ENCODE measurements at places on chromosomes 1 and 21.
A peak's percentile ranks its signal among the peaks of the same experiment; 100 is the strongest.

GRCh38 chr21:36048357-36048756, 12.0 kb downstream of the SETD4 start:
- DNase-seq, result no peak

GRCh38 chr1:110879758-110880606, 7.0 kb downstream of the CD53 start:
- no peak for DNase-seq

- no peak for DNase-seq
Measured at GRCh38 chr1:8211251-8211882, 106.5 kb upstream of the SLC45A1 start.

DNA sequence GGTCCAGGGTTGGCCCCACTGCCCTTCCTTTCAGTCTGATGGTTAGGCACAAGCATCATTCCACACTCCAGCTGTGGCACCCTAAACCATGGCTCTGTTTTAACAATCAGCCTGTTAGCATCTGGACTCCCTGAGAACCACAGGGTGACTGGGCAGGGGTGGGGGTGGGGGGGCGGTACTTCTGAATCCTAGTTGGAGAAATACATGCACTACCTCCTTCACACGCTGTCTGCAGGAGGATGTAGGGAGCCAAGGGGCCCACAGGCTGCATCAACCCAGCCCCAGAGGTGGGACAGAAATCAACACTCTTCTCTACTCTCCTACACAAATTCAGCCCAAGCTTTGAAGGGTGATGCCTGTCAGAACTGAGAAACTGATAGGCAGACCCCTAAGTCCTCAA, 23.8 kb downstream of the DDX20 start:
- DNase-seq, result no peak

GRCh38 chr1:168466092-168466713, 77.6 kb downstream of the XCL2 start:
- no peak for DNase-seq

GRCh38 chr1:175499595-175500382, 243.6 kb downstream of the TNR start:
- DNase-seq, result no peak

DNA sequence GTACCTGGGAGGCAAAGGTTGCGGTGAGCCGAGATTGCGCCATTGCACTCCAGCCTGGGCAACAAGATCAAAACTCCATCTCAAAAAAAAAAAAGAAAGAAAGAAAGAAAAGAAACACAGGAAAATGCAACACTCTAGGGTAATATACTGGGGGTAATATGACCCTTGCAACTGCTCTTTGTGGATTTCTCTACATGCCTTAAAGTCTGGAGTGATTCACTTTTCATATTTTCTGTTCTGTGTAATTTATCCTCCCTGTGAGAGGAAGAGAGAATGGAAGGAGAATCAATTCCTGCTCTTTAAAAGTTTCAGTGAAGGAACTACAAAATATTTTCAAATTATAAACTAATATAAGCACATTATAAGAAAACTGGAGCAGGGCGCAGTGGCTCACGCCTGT, 22.7 kb downstream of the RIT1 start:
- DNase-seq, result no peak

DNA sequence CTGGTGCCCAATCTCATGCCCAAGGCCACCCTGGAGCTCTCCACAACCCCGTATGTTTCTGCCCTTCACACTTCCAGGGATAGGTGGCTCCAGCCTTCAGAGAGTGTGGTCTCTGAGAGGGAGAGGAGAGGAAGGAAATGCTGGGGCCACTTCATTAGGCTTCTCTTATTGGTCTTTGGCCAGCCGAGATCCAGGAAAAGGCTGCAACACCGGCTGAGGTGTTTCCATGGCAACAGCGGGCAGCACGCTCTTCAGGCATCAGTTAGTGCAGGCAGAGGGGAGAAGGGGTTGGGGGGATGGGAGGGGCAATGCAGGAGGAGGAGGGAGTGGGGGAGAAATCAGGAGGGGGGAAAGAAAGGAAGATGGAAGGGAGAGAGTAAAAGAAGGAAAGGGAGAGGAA, 275.1 kb upstream of the GJB5 start:
- no peak for DNase-seq

DNA sequence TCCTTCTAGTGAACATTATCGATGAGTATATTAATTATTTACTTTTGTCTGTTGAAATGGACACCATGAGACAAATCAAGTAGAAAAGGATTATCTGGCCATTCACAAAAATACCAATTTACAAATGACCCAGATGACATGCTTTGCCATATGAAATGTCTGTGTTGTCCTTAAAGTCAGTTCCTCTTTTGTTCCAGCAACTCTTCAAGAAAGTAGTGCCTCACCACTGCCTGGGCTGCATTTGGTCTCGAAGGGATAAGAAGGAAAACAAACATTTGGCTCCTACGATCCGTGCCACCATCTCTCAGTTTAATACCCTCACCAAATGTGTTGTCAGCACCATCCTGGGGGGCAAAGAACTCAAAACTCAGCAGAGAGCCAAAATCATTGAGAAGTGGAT, 79.6 kb downstream of the RGL1 start:
- no peak for DNase-seq

DNA sequence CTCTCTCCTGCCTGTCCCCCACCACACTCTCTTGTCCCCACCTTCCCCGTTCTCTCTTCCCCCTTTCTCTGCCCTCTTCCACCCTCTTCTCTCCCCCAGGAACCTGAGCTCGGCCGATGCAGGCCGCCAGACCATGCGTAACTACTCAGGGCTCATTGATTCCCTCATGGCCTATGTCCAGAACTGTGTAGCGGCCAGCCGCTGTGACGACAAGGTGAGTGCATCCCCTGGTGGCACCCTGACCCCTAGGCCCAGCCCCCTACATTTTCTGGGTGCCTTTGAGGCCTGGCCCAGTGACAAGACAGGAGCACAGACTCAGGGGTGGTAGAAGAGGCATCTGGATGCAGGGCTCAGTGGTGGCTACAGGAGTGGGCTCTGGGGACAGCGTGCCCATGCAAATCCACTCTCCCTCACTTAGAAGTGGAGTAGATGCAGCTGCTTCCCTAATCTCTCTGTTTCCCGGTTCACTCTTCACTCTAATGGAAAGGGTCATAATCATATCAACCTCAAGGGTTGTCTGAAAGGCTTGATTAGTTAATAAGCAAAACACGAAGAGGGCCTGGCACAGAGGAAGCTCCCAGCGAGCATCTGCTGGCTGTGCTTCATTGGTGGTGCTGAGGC, 37.0 kb downstream of the PKP1 start:
- DNase-seq, result no peak

DNA sequence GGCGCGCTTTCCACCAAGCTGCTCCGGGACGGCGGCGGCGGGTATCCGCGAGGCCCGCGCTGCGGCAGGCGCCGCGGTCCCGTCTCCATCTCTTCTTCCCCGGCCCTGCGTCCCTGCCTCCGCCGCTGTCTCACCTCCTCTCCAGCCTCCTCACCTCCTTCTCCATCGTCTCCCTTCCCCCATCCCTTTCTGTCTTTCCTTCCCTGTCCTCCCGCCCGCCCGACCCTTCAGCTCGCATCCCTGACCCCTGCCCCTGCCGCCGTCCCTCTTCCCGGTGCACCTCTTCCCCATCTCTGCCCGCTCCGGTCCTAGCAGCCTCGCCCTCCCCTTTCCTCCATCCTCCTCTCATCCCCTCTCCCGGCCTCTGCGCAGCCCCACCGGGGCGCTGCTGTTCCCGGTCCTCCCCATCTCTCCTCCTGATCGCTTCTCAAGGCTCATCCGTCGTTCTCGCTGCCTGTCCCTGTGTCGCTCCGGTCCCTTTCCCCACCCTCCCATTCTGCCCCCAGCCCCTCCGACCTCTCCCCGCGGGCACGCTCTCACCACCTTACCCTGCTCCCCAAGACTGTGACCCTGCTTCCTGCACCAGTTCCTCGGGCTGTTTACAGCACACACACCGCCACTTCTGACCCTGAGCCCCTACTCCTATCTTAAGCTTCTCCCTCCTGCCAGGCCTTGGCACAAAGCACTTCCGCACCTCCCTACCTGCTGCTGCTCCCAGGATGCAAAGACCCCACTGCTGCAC, 760 bp upstream of the NPHP4 start:
- no peak for DNase-seq

GRCh38 chr1:216600730-216601609, 122.3 kb downstream of the ESRRG start:
- peak; percentile 58 for DNase-seq

DNA sequence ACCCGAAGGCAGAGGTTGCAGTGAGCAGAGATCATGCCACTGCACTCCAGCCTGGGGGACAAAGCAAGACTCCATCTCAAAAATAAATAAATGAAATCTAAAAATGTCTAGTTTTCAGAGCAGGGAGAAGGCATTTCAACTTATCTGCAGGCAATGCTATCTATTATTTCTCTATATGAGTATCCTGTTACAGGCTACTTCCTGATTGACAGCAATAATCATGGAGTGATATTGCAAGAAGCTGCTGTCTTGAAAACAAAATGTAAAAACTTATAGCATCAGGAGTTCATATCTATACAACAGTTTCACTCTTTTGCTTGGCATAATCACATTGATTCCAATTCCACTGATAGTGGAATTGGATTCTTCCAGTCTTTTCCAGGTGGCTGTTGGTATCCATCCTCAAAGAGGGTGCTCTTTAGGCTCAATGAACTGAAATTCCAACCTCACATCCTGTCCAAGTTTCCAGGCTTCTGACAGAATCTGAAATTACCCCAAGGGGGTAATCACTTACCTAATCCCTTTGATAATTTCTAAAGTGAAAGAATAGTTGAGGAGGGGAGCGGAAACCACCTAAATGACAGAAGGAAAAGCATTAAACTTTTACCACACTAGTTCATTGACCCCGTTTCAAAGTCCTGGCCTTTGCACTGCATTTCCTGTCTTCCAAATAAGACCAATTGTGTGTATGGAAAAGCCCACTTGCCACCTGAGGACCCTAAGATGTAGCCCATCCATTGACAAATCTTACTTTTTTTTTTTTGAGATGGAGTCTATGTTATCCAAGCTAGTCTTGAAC, 107.6 kb downstream of the GLUL start:
- no peak for DNase-seq

All from fibroblast of skin of left quadriceps (primary cell).